ENCODE measurements at places on chromosomes 5 and 9. TPM values are rescaled to one million over a fixed set of nuclear protein-coding genes. Genes with fewer than 3 reads are reported as not detected.
A peak's percentile ranks its signal among the peaks of the same experiment; 100 is the strongest.

DNA sequence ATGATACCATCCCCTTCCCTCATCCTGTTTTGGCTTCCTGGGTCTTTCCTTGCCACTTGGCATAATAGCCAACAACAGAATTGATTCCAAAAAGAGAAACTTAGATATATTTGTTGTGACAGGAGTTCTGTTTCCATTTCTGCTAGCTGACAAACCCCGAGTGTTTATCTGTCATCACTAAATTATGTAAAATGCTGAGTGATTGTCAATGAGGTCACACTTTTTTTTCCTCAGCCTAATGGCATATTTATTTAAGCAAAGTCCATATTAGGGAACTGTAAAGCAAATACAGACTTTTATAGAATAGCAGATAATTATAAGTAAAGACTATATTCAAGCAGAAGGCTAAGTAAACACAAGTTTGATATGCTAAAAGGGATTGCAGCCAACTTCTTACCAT, 64.0 kb downstream of the RGS7BP start:
- DNase-seq: no peak

PFN3 gene
- not detected for total RNA-seq

DNA sequence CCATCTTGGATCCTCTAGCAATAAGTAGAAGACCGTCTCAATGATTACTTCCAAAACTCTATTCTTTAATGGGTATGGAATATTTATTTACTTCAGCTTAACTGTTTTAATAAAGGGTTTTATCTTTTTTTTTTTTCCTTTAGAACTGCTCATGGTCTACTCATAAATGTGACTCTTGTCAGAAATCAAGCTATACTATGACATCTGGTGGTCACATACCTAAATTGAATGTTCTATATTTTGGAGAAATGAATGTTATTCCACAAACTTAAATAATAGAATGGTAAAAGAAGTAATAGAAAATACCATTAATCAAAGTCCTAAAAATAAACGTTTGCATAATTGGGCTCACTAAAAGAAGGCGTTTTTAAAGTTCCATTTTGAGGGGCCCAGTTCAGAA, 131.2 kb upstream of the PLCXD3 start:
- DNase-seq: no peak

ABCA1 gene
- 44.5 TPM for total RNA-seq

SAXO1 gene
- not detected for total RNA-seq

GRCh38 chr5:75356719-75357118, 19.7 kb downstream of the HMGCR start:
- no peak for DNase-seq

- DNase-seq: no peak
These were observed 1060.4 kb downstream of the CDH12 start for GRCh38 chr5:21792748-21793147.

- no peak for DNase-seq
These were observed 188.2 kb downstream of the BNC2 start for GRCh38 chr9:16682273-16682672.

PCDHGC4 gene
- 0.64 TPM for total RNA-seq

- no peak for DNase-seq
These were observed 248.6 kb upstream of the NREP start for GRCh38 chr5:112005623-112005930.

HSPA9 gene
- total RNA-seq: 175 TPM

DNA sequence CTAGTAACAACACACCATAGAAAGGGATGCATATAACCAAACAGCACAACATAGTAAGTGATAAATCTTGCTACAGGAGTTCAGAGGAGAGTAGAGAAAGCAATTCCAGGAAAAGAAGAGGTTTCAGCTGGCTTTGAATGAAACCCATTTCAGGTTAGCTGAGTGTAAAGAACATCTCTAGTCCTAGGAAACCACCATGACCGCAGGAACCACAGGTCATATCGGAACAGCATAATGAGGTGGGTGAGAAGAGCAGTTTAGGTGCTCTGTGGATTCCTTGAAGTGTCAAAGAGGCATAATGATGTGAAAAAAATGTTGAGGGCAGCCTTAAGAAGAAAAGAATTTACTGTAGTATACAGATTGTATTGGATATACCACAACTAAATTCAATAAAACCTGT, 507.5 kb downstream of the MTRR start:
- DNase-seq: no peak

ACOT12 gene
- total RNA-seq: not detected

DNA sequence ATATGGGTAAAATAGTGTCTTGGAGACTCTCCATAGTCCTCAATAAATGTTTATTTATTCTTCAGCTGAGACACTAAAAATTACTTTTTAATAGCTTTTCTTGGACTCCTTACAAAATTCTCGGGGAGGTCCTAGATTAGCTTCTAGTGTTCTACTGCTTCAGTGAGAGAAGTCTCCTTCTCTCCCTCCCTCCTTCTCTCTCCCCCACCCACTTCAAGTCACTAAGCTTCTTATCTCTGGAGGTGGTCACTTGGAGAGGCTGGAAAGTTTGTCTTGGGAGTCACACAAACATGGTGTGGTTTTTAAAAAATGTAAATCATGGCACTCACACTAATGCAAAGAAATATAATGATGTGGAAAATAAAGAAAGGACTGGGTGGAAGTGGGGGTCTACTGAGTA, 64.1 kb downstream of the SEMA6A start:
- DNase-seq: no peak

PGM5 gene
- total RNA-seq: 6.1 TPM

DNA sequence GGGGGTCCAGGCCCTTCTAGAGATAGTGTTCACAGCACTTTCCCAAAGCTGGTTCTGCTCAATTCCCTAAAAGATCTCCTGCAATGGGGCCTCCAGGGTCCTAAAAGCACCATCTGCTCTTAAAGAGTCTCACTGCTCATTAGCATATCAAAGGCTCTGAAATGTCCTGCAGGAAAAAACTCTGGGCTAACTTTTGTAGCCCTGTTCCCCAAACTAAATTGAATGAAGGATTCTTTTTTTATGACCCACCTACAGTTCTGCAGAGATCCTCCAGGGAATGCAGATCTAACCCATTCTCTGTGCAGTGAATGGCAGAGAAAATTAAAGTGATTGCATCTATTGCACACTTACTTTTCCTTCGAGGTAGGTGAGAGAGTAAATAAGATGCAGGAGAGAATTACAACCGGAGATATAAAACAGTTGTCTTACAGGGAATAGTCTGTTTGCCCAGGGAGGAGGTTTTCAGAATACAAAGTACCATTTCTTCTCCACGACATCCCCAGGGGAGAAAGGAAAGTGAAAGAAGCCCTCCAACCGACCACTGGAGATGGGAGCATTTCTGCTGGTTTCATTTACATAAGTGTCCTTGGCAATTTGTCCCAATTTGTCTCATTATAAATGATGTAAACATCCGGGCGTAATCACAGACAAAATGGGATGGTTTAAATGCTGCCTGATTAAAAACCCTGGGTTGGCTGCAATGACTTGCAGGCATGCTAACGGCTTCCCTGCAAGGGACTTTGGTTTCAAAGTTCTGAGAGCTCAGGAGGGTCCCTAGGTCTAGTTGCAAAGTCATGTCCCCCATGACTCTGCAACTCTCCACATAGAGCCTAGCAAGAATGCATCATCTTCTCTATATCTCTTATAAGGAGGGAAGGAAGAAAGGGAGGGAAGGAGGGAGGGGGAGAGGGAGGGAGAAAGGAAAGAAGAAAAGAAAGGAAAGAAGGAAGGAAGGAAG, 114.0 kb downstream of the KCNIP1 start:
- DNase-seq: no peak

CFAP90 gene
- total RNA-seq: not detected

- no peak for DNase-seq
These were observed 113.7 kb downstream of the TRIO start for GRCh38 chr5:14256756-14257393.

SPATA31A3 gene
- not detected for total RNA-seq

DNA sequence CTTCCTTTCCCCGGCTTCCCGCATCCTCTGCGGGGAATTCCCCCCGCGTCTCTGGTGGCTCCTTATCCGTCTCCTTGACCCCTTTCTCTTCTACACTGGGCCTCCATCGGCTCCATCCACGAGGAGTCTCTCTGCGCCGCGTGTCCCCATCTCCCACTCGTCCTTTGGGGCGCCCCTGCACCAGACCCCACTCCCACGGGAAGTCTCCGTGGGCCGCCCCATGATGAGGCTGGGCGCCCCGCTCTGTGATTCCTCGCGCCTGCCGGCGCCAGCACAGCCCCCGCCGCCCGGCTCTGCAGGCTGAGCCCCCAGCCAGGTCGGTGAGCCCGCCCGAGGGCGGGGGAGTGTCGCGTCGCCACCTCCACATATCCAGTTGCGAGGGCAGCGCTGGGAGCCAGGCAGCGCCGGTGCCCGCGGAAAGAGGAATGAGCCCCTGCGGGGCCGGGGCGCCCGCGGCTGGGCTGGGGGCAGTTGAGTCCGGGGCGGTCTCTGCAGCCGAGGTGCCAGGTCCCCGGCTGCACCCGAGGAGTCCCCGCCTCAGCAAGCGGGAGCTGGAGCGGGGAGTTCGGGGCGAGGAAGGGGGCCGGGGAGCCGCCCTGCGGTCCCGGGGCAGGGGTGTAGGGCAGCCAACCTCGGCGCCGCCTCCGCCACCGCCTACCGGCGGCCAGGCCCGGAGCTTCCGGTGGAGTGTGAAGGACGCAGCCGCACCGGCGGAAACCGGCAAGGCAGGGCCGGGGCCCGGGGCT, 2.1 kb upstream of the TRAF1 start:
- DNase-seq: peak; percentile 80
